ENCODE measurements at places on chromosomes 12 and 14.
A peak's percentile ranks its signal among the peaks of the same experiment; 100 is the strongest.

DNA sequence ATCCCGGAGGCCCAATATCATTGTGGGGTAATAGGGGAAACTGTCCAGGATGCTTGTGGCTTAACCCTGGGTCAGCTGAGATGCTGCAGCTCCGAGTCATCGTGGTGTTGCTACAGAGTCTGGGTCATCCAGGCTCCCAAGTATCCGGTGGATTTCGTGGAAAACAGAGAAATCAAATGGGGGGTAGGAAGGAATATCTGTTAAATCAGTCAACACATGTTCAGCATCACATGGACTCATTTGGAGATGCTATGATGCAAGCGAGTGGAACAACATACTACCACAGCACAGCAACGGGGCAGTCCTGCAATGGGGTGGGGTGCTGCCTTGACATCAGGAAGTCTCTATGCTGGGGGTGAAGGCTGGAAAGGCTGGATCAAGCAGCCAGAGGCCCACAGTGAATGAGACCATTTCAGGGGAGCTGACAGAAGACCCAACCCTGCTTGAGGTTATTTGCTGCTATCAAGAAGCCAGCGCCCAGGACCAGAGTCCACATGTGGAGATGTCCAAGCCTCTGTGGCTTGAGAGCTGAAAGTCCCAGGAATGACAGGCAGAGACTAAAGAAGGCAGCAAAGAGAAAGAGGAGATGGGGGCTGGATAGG lies 22.9 kb downstream of the VDR start:
- DNase-seq: peak; percentile 84

GRCh38 chr12:119393677-119394076 lies 59.1 kb downstream of the CCDC60 start:
- no peak for DNase-seq

- no peak for DNase-seq
Measured at GRCh38 chr12:56476972-56477432, 8.6 kb downstream of the SPRYD4 start.

GRCh38 chr12:53232646-53233461 lies 845 bp upstream of the RARG start:
- no peak for DNase-seq

GRCh38 chr14:47826809-47827208 lies 151.4 kb upstream of the MDGA2 start:
- no peak for DNase-seq

GRCh38 chr12:99427104-99427503 lies 220.4 kb upstream of the GARIN6 start:
- no peak for DNase-seq

DNA sequence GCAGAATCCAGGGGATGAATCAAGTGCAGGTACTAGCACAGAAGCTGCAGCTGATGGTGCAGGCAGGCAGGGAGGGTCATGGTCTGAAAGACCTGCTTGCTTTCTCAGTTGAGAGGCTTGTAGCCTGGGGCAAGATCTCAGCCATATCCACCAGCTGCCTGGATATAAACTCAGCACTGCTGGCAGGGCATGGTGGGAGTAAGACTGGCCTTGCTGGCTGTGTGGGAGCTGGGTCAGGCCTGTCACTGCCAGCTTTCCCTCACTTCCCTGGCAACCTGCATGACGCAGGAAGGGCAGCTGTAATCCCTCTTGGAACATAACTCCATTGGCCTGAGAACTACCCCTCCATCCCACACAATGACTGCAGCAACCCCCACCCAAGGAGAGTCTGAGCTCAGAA lies 230.1 kb downstream of the ANO6 start:
- no peak for DNase-seq

DNA sequence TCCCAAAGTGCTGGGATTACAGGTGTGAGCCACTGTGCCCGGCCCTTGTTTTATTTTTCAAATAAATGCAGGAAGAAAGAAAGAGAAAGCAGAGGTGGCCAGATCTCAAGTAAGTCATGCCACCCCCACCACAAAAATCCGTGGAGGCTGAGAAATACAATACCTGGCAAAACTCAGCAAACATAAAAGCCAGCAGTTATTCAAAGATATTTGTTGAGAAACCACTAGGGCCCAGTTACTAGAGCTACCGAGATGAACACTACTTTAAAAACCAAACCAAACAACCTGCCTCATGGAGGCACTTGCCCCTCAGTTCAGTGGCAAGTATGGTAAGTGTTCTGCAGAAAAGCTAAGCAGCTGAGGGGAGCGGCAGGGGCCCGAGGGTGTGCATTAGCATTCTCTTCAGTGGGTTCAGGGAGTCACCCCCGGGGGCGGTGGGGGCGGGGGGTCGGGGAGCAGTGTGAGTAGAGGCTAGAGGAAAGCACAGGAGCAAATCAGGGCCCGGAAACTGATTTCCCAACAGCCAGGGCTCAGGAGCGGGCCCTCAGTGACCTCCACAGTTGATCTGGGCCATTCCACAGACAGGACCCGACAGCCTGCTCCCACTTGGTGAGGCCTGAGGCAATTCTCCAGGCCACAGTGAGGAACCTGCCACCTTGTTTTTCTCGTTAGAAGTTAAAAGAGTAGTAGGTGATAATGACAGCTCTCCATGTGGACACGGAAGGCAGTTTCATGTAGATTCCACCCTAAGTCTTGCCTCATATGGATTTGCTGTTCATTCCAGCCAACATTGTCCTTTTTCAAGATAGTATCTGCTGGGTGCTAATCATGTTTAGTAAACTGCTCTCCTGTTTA lies 8.6 kb downstream of the EVL start:
- DNase-seq: no peak

DNA sequence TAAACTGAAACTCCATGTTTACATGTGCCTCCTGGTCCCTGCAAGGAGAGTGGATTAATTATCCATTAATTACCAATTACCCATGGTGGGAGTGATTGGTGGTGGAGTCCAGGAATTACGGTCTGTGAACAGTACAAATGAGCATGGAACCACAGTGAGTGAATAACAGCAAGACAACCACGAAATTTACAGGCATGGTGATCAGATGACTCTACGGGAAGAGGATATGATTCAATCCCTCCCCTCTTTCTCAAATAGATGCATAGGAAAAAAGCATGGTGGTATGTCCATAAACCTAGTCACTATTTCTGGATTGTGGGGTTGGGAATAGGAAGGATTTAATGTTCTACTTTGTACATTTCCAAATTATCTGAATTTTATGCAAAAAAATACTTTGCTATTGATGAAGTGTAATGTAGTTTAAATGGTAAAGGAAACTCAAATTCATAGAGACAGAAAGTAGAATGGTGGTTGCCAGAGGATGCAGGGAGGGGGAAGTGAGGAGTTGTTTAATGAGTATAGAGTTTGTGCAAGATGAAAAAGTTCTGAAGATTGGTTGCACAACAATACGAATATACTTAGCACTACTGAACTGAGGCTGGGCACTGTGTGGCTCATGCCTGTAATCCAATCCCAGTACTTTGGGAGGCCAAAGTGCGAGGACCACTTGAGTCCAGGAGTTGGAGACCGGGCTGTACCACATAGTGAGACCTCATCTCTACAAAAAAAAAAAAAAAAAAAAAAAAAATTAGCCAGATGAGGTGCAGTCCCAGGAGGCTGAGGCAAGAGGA lies 41.2 kb upstream of the C12orf75 start:
- no peak for DNase-seq

GRCh38 chr12:26192142-26192541 lies 3.2 kb upstream of the SSPN start:
- no peak for DNase-seq

DNA sequence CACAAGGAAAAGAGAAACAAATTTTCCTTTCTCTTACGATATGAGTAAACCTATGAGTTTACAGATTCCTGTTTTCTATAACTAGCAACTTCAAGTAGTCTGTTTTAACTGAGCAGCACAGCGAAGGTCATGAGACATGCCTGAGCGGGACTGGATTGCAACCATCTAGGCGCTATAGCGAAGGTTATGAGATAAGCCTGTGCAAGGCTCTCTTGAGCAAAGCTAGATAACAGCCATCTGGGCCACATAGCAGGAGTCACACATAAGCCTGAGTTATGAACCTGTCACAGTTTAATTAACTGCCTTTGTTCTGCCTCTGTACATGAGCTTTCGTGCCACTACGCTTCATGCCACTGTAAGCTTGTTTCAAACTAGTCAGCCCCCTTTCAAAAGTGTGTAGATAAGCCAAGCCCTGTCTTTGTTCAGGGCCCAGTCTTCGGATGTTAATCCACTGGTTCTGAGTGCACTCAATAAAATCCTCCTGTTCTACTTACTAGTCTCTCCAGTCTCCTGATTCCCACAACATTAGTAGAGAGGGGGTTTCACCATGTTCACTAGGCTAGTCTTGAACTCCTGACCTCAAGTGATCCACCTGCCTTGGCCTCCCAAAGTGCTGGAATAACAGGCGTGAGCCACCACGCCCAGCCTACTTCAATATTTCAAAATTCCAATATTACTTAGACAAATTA lies 47.1 kb downstream of the SEC23A start:
- DNase-seq: no peak

DNA sequence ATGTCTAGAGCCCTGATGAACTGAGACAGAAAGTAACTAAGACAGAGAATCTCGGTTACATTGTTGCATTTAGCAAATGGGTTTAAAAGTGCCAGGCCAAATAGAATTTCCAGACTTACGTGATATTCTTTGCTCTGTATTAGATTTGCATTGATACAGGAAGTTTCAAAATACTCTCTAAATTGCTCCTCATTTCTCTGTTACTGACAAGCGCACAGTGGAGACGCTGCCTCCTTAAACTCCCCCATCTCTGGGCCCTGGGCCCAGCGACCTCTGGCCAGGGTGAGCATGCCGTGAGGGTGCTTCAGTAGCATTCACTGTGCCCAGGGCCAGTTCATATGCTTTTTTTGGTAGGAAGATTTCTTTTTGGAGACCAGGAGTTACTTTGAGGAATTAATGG lies 22.9 kb upstream of the EVL start:
- no peak for DNase-seq

DNA sequence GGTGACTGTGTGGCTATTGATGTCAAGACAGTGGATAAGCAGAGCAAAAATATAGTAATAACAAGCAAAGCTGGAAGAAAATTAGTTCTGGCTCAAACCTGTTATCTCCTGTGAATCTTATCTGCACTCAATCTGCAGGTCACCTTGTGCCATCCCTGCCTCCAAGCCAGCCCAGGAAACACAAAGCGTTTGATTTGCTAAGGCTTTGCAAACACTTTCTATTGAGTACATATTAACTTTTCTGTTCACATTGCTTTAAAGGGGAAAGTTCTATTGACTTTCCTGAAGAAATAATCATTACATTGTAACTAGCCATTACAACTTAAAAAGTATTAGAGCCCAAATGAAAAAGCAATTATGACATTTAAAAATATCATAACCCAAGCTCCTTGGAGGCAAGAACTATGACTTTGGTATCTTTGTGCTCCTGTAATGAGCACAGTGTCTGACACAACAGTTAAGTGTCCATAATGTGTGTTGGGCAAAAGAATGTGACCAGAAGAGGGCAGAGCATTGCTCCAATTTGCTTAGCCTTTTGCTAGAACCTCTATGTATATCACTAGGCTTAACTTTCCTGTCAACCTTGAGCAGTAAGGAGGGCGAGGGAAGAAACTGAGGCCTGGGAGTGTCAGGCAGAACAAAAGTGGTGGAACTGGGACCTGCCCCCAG lies 24.7 kb downstream of the SERPINA3 start:
- DNase-seq: no peak

DNA sequence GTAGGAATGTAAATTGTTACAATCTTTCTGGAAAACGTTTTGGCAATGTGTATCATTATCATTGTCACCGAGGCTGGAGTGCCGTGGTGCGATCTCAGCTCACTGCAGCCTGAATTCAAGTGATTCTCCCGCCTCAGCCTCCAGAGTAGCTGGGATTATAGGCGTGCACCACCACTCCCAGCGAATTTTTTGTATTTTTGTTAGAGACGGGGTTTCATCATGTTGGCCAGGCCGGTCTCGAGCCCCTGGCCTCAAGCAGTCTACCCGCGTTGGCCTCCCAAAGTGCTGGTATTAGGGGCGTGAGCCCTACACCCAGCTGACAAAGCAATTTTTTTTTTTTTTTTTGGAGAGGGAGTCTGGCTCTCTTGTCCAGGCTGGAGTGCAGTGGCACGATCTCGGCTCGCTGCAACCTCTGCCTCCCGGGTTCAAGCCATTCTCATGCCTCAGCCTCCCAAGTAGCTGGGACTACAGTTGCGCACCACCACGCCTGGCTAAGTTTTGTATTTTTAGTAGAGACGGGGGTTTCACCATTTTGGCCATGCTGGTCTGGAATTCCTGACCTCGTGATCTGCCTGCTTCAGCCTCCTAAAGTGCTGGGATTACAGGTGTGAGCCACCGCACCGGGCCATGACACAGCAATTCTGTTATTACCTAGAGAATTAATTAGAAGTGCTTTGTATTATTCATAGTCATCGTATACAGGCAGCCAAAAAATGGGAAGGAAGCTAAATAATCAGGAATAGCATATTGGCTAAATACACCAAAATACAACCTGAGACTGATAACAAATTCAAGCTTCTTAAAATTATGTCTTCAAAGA lies 1.2 kb downstream of the ACTR6 start:
- DNase-seq: no peak

DNA sequence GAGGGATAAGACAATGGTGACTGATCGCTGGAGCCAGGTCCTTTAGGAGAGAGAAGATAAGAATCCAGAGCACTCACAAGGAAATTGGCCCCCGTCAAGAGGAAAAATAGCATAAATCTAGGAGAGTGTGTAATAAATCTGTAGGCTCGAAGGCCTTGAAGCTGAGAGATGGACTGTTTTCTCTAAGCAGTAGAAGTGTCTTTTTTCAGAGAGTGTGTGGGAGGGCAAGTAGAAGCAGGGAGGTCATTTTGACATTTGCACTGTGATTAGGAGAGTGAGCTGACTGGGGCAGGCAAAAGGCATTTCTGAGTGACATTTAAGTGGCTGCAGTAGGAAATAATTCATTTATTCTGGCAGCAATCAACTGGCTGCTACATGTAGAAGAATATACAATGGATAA lies 78.0 kb upstream of the DDHD1 start:
- no peak for DNase-seq

DNA sequence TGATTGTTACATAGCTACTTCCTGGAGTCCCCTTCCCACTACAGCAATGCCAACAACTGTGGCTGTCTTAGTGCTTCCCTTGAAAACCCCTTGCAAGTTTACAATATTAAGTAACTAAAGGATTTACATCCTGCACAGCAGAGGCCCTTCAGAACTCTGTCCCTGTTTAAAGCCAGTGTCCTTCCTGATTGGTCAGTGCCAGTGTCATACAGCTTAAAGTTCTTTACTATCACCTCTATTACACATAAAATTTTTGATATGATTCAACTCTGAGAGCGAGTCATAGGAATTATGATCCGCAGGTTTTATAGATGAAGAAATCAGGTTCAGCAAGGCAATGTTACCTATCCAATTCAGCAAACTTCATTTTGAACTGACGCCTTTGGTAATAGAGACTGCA lies 91.4 kb upstream of the ALX1 start:
- no peak for DNase-seq

- DNase-seq: no peak
Measured at GRCh38 chr12:2409656-2410265, 357.0 kb downstream of the CACNA1C start.

DNA sequence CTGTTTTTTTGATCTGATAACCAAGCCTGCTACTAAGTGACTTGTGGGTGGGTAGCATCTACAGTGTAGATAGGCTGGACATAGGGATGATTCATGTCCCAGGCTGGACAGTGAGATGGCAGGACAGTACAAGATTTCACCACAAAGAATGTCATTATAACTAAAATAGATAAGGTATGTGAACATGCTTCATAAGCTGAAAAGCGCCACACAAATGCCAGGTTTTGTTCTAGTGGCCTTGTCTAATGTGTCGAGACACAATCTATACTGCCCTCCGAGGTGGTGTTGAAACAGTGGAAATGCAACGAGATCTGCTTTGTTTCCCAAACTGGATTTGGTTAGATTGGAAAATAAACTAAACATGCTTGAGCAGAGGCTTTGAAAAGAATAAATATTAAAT lies 4.4 kb downstream of the LGALS3 start:
- no peak for DNase-seq

GRCh38 chr12:998020-998874 lies 7.2 kb downstream of the ERC1 start:
- no peak for DNase-seq

Measured in HFF-Myc (cell line).